Stimulated activated CD4-positive, alpha-beta T cell treated with anti-CD3 and anti-CD28 coated beads, Interleukin-1b, Interleukin-23, amount 100 ng/mL, for 1 hour (primary cell): ENCODE measurements at places on chromosomes 4 and X.

DNA sequence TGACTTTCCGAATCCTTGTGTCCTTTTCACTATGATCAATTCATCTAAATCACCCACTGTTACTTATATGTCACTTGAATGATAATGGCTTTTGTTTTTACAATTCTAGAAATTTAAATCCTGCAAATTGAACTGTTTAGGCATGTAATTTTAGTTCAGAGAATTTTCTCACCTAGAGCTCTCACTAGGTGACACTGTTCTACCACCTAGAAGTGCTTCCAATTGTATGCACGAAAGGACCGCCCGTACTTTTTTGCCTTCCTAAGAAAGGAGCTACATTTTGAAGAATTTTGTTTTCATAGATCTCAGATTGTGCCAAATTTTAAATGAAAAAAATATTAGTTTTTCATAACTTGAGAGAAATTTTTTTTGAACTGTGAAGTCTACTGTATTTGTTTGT, 481.6 kb upstream of the FSTL5 start:
- no peak for DNase-seq

DNA sequence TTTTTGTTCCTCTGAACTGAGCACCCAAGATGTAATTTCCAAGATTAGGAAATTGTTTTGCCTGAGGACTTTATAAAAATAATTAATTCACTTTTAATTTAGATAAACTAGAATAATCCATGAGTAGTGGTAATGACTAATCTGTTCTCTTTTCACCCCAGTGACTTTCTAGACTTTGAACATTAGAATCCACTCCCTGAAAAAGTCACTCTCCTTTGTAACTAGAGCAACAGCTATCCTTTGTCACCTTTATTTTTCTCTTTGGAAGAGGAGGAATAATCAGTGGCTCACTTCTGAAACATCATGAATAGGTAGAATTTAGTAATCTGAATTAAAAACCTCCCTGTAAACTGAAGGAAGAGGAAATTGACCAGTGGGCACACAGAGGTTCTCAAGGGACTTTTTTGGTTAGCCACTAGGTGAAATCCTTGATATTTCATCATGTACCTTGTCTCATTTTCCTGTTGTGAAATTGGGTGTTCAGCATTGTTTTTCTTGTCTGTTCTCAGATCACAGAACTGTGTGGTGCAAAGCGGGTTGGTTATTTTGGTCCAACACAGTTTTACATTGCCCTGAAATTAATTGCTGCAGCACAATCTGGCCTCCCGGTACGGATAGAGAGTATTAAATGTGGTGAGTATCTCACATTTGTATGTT, 59.4 kb downstream of the REPS2 start:
- no peak for DNase-seq

GRCh38 chr4:6225469-6225868, 25.1 kb upstream of the JAKMIP1 start:
- no peak for DNase-seq

- DNase-seq: no peak
These were observed 12.1 kb downstream of the PPARGC1A start for GRCh38 chr4:23877758-23878229.

GRCh38 chr4:164846566-164846965, 30.4 kb upstream of the APELA start:
- no peak for DNase-seq

GRCh38 chr4:8044699-8045098, 105.0 kb upstream of the AFAP1 start:
- DNase-seq: no peak

- no peak for DNase-seq
These were observed 236.1 kb downstream of the SPRY1 start for GRCh38 chr4:123632693-123633030.

GRCh38 chr4:185263419-185263818, 54.0 kb downstream of the SNX25 start:
- DNase-seq: no peak

DNA sequence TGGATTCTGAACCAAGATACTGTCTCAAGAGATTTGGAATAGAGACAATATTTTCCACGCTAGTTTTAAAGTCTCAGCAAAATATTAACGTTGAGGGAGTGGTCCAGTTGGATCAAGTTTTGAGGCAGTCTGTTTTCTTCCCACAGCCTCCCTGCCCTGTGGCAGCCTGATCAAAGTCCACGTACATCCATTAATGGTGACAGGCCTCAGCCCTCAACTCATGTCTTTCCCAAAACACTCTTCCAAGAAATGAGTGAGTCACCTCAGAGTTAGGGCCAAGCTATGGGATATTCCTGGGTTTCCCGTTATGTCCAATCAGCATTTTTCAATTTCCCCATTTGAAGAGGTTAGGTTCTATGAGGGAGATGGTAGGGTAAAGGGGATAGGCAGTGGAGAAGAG, 28.5 kb downstream of the EGFL6 start:
- DNase-seq: no peak

DNA sequence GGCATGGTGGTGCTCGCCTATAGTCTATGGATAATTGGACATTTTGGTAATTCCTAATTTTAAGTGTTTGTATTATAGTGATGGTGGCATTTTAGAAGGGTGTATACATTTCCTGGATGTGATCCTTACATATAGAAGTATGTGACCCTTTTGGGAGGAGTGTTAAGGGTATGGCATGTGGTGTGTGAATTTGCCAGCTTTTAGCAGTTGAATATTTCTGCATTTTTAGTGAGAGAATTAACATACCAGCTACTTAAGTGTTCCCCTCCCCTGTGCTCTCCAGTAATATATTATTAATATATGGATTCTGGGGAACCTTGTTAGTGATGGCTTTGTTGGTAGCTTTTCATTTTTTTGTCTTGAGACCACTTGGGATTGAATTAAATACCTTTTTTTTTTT, 55.3 kb downstream of the STAG2 start:
- DNase-seq: no peak

DNA sequence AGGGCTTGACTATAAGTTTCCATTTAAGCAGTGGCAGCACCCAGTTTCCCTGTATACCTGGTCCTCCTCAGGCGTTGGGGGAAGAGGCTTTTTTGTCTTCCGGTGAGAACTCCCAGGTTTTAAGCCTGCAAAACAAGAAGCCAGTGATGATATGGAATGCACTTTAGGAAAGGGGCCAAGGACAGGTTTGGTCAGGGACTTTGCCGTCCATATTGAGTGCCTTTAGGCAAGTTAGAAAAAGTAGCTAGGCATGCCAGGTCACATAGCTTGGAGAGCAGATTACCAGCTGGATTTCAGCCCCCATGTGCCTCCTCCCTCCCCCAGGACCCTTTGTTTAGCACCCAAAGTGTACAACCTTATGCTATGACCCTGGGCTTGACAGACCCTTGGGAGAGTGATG, 13.6 kb upstream of the TIMM8A start:
- no peak for DNase-seq

DNA sequence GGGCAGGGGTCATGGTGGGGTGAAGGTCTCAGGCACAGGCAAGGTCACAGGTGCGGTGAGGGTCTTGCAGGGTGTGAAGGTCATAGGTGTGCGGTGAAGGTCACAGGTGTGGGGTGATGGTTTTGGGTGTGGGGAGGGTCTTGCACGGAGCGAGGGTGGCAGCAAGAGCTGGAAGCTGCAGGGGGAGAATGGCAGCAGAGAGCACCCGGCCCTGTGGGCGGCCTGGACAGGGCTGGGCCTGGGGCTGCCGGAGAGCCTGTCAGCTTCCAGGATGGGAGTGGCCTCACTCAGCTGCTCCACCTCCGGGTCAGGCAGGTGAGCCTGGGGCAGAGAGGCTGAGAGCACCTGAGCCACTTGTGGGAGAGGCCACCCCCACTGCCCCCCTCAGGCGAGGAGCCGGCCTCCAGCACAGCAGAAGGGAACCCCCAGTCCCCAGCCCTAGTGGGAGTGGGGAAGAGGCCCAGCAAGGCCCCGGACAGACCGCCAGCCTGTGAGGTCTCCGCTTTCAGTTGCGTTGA, 1.5 kb downstream of the MSANTD1 start:
- no peak for DNase-seq

DNA sequence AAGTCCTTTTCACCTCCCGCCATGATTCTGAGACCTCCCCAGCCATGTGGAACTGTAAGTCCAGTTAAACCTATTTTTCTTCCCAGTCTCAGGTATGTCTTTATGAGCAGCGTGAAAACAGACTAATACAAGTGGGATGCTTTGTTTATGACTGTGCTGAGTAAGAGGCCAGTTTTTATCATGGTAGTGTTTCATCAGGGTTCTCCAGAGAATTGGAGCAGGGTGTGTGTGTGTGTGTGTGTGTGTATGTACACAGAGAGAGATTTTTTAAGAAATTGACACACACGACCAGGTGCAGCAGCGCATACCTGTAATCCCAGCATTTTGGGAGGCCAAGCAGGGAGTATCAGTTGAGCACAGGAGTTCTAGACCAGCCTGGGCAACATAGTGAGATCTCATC, 34.6 kb upstream of the SLC2A9 start:
- no peak for DNase-seq

DNA sequence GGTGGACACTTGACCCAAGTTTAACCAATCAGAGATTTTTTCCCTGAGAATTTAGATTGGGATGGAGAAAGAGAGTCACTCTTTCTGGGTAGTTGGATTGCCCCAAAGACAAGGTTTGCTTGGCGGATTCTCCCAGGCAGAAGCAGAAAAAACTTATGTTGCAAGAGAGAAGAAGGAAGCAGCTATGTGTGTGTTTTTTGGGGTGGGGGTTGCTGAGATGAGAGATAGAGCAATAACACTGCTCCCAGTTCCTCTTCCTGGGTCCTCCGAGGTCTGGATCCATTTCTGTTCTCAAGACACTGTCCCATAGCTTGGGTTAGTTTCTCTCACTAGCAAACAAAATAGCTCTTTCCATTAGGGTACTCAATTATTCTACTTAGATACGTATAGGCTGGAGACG, 222.1 kb downstream of the STIM2 start:
- DNase-seq: no peak

- no peak for DNase-seq
These were observed 74.2 kb downstream of the SMARCA5 start for GRCh38 chr4:143587703-143588102.

DNA sequence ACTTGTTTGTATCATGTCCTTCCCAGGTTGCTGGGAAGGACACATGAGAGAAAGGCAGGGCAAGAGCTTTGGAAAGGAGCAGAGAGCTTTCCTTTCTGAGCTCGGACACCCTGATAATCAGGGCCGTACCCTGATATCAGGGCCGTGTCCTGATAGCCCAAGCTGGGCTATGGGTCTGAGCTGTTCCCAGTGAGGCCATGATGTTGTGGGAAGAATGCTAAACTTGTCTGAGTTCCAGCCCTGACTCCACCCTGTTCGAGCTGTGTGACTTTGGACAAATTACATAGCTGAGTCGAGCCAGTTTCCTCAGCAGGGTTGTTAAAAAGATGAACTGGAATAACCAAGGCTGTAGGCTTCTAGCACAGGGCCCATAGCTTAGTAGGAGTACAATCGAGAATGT, 3.3 kb upstream of the CXCR3 start:
- DNase-seq: no peak

DNA sequence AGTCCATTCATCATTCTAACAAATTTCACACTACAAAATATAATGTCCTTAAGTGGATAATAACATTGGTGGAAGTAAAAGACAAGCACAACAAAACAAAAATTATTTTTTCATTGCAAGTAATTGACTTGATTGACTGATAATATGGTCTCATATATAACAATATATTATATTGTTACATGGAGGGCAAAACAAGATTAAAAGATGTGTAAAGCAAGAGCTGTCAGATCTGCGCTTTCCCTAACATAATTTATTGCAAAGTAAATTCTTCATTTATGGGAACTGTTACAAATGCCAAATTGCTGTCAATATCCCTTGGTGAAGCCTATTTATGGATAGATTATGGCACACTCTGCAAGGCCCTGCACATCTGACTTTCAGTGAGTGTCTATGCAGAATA, 233.6 kb downstream of the PCDH7 start:
- DNase-seq: no peak

GRCh38 chrX:69000877-69001276, 164.4 kb downstream of the PJA1 start:
- no peak for DNase-seq

GRCh38 chr4:123319639-123320038, 77.0 kb upstream of the SPRY1 start:
- DNase-seq: no peak

GRCh38 chr4:5989236-5990225, 28.7 kb downstream of the C4orf50 start:
- DNase-seq: no peak

GRCh38 chr4:8238515-8239053, 31.0 kb upstream of the HTRA3 start:
- no peak for DNase-seq

GRCh38 chr4:109547394-109547793, 12.7 kb upstream of the MCUB start:
- no peak for DNase-seq

GRCh38 chrX:133869270-133869669, 116.1 kb downstream of the GPC3 start:
- DNase-seq: no peak
